ENCODE measurements at places on chromosomes 3 and 15.

DNA sequence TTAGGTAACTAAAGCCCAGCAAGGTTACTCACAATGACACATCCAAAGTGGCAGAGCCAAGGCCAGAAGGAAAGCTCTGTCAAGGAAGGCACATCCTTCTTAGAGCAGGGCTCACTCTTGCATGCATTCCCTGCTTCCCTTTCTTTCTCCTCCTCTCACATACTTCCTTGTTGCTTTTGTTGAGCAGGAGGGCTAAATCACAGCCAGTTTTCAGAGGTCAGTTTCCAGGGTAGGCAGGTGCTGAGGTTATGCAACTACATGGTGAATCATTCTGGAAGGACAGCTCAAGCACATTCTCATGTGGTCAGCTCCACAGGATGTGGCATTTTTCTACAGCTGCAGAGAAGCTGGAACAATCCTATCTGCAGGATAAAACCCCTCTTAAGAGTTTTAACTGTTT, 275.6 kb downstream of the ZNF621 start:
- DNase-seq, result no peak

GRCh38 chr3:32584660-32585059, 14.0 kb upstream of the DYNC1LI1 start:
- no peak for DNase-seq

- DNase-seq, result no peak
Observed at GRCh38 chr3:28678086-28678485, 329.5 kb upstream of the AZI2 start.

DNA sequence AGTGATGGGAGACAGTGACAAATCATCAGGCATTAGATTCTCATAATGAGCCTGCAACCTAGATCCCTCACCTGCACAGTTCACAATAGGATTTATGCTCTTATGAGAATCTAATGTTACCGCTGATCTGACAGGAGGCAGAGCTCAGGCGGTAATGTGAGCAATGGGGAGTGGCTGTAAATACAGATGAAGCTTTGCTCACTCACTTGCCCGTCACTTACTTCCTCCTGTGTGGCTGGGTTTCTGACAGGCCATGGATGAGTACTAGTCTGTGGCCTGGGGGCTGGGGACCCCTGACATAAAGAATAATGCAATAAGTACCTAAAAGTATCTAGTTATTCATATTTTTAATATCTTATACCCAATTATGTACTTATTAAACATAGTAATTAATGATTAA, 15.6 kb downstream of the IQCB1 start:
- DNase-seq, result no peak

DNA sequence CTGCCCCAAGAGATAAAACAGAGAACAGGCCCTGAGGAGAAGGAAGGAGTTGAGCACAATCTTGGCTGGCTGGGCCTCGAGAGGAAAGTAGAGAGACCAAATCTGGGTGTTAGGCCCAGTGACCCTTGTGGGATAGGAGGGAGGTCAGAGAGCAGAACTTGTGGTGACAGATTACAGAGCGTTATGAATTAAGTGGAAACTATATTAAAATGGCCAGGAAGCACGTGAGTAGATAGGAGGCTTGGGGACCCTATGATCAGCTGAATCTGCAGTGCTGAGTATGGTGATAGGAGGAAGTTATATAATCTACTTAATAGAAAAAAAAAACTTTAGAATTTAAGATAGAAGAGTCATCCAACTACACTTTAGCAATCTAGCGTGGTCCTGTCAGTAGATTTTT, 30.0 kb downstream of the ST6GAL1 start:
- DNase-seq, result no peak

- no peak for DNase-seq
Observed at GRCh38 chr15:35693286-35693685, 147.3 kb upstream of the DPH6 start.

- no peak for DNase-seq
Observed at GRCh38 chr3:18679238-18679637, 254.1 kb upstream of the SATB1 start.

- DNase-seq, result no peak
Observed at GRCh38 chr3:182755712-182756111, 37.6 kb upstream of the ATP11B start.
